ENCODE measurements at places on chromosomes 11 and 22.

- no peak for DNase-seq
These were observed 25.7 kb downstream of the CLTCL1 start for GRCh38 chr22:19265779-19266178.

DNA sequence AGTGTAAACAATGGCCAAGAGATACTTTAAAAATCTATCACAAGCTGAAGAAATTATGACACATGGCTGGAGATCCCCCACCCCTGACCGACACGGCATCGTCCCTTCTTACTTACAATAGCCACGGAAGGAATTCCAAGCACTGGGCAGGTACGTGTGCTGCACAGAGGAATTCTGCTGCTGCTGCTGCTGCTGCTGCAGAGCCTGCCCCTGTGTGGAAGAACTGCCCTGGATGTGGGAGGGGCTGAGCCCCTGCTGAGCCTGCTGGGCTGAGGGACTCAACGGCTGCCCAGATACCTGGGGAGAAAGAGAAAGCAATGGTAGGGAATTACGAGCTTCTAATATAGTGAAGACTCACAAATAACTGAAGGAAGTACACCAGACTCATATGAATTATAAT lies 15.0 kb upstream of the NFRKB start:
- no peak for DNase-seq

- no peak for DNase-seq
These were observed 43.2 kb downstream of the NEU3 start for GRCh38 chr11:75031771-75032549.

DNA sequence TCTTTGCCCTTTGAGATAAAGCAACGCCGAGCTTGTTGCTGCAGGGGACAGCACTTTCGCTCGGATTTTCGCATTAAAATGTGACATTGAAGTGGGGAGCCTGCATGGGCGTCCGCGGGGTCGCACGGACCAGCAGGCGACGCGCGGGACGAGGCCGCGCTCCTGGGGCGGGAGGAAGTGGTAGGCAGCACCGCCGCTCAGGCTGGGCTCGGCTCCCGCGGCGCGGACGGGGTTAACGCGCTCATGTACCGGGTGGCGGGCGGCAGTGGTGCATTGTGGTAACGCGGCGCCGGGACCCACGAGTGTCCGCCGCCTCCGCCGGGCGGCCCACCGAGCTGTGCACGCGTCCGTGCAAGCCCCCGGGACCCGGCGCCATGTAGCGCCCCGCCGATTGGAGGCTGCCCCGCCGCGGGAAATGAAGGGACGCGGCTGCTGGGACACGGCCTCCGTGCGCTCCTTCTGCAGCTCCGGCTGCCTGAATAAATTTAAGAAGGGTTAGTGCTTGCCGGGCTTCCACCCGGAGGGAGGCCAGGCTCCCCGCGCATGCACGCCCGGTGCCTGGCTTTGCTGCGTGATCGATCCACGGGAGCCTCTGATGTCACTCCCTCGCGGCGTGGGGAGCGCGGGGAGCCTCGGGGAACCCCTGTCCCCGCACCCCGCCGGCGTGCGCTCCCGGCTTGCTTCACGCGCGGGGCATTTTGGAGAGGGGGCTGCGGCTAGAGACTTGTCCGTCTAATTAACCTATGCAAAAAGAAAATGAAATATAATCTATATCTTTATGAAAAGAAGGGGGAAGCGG lies 127.7 kb downstream of the OSBP2 start:
- DNase-seq, result no peak

GRCh38 chr22:39122772-39123470 lies 25.9 kb downstream of the APOBEC3H start:
- no peak for DNase-seq
